Uterus (tissue), 4 donors: ENCODE measurements at places on chromosomes 7 and 10. TPM values are rescaled to one million over a fixed set of nuclear protein-coding genes. Genes with fewer than 3 reads are reported as not detected.

GRCh38 chr7:116920359-116920758 is 32.9 kb upstream of the ST7 start:
- no peak for DNase-seq

The TRIM4 gene
- 22.6 TPM for total RNA-seq

- DNase-seq = no peak
Observed at GRCh38 chr10:21427804-21428481, 97.5 kb downstream of the SKIDA1 start.

The SPDYE5 gene
- total RNA-seq = not detected

- no peak for DNase-seq
Observed at GRCh38 chr10:90939116-90939515, 18.2 kb upstream of the ANKRD1 start.
